ENCODE measurements at places on chromosomes 1 and 21. TPM values are rescaled to one million over a fixed set of nuclear protein-coding genes. Genes with fewer than 3 reads are reported as not detected.

MMEL1 gene
- total RNA-seq: 7.6 TPM

TRIM17 gene
- 2.6 TPM for total RNA-seq

C1QB gene
- 1,524 TPM for total RNA-seq

AMY1A gene
- total RNA-seq: 5.8 TPM

TNFRSF8 gene
- total RNA-seq: 2.7 TPM

SLC35F3 gene
- 0.41 TPM for total RNA-seq

POGZ gene
- total RNA-seq: 98.1 TPM

FRRS1 gene
- 9.1 TPM for total RNA-seq

ARMH1 gene
- total RNA-seq: 14.5 TPM

ZNF683 gene
- 1.2 TPM for total RNA-seq

ERICH3 gene
- 8.1 TPM for total RNA-seq

TRIM58 gene
- 4.0 TPM for total RNA-seq

ARHGEF19 gene
- total RNA-seq: 15.6 TPM

SRM gene
- total RNA-seq: 38.7 TPM

C1orf105 gene
- total RNA-seq: not detected

DHRS3 gene
- 135 TPM for total RNA-seq

NHLH1 gene
- total RNA-seq: 0.15 TPM

ITGB2 gene
- total RNA-seq: 468 TPM

PTPN22 gene
- 14.1 TPM for total RNA-seq

RHOC gene
- total RNA-seq: 126 TPM

TMPRSS2 gene
- 87.7 TPM for total RNA-seq

All from lower lobe of right lung (tissue), 2 donors.